DMS53 (cell line): ENCODE measurements at places on chromosomes 3 and 15.

GRCh38 chr15:27458345-27459084 lies 487.5 kb downstream of the GABRG3 start:
- no peak for DNase-seq

GRCh38 chr15:48646331-48646730 lies 822 bp upstream of the FBN1 start:
- no peak for DNase-seq

DNA sequence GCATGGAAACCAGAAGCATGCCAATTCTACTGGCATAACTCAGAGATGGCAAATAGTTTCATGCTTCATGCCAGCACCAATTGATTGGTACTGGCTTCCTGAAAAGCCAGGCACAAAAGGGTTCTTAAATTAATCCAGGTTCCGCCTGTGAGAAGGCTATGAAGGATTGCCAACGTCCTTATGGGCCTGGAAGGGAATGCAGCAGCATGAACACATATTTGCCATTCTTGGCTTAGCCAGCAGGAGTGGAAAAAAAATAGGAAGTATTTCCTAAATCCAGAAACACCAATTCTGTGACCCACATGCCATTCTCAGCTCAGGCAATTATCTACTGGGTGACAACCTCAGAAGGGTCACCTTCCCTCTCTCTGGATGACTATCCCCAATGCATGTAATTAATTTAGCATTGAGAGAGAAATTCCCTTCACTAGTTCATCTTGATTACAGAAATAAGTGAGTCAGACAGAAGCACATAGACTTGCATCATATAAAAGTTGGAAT lies 36.0 kb downstream of the ADAMTS9 start:
- DNase-seq, result no peak

DNA sequence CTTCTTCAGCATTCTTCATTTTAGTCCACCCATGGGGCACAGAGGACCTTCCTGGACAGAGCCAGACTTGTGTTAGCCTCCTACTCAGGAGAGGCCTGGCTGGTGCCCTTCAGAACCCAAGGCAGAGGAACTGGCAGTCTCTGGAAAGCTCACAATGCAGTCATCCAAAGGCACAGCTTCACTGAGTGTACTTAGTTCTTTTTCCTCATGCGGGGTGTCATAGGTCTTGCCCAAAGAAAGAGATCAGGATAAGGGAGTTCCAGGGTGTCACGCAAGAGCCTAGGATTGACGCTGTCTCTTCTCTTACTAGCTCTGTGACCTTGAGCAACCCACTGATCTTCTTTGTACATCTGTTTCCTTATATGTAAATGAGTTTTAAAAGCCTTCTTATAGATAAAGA lies 58.7 kb downstream of the CD200 start:
- no peak for DNase-seq

DNA sequence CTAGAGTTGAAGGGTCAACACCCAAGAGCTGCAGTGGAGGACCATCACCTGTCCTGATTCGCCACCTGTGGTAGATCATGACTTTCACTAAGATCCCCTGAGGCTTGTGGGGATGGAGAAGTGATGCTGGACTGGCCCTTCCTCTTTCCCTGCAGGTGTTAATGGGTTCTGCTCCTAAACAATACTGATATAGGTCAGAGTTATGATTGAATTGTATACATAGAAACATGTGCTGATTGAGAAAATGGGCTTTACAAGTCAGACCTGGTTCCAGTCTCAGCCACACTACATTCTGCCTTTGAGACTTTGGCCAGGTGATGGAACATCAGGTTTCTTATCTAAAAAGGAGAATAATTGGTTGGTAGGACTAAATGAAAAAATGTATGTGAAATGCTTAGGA lies 418.9 kb upstream of the TPRG1 start:
- no peak for DNase-seq

GRCh38 chr3:50592568-50592967 lies 19.0 kb downstream of the CISH start:
- no peak for DNase-seq

- no peak for DNase-seq
Observed at GRCh38 chr3:103127098-103127630, 692.3 kb downstream of the ZPLD1 start.

DNA sequence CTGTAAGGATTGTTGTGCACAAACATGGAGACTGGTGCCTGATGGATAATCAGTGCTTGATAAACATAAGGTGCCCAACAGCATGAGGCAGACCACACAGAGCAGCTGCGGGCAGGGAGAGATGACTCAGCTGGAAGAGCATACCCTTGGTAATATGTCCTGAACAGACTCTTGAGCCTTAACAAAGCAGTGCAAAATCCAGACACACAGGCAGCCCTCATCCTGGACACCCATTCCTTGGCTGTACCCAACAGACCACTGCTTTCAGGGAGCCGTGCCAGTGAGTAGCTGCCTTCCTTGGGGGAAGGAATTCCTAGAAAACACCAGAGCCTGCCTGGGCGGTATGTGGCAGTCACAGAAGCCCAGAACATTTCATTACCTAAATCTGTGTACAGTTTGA lies 156.2 kb downstream of the CLSTN2 start:
- DNase-seq, result peak; percentile 8
